ENCODE measurements at places on chromosomes 6 and 20. TPM values are rescaled to one million over a fixed set of nuclear protein-coding genes. Genes with fewer than 3 reads are reported as not detected.

TMEM151B gene
- 0.21 TPM for total RNA-seq

SIRPA gene
- total RNA-seq: 50.2 TPM

IL17A gene
- not detected for total RNA-seq

KCNB1 gene
- total RNA-seq: not detected

MYCT1 gene
- 8.4 TPM for total RNA-seq

CCN5 gene
- not detected for total RNA-seq

B3GALT4 gene
- 1.4 TPM for total RNA-seq

STX11 gene
- 4.1 TPM for total RNA-seq

CLVS2 gene
- 0.04 TPM for total RNA-seq

OPRM1 gene
- total RNA-seq: not detected

GRCh38 chr6:14353798-14354197 is 236.2 kb downstream of the CD83 start:
- DNase-seq: no peak

DNA sequence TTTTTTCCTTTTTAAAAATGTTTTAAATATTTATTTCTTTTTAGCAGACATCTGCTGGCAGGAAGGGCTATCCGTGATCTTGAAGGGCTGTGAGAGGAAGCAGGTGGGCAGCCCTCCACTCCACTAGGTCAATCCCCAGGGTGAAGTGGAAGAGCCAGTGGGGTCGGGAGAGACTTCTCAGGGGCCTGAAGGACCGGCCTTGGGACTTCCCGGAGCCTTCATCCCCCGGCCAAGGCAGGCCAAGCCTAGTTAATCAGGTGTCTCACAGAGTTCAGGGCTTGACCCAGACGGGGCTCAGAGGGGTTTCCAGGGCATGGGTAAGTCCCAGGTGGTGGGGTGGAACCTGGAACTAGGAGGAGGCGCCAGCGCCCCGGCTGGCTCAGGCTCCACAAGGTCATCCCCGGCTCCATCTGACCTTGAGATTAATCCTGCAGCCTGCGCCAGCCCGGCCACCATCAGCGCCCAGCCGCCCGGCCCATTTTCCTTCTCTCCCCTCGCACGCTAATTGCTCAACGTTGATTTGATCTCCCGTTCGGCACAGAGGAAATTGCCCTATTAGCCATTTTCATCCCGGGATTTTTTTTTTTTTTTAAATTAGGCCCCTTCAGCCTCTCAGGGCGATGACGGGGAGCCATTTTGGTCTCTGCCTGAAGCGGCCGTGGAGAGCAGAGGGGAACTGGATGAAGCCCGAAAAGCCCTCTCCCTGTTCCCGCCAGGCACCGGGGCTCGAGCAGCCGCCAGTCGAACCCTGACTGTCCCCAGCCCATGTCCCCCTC is 44.4 kb downstream of the MDFI start:
- DNase-seq: no peak

DNA sequence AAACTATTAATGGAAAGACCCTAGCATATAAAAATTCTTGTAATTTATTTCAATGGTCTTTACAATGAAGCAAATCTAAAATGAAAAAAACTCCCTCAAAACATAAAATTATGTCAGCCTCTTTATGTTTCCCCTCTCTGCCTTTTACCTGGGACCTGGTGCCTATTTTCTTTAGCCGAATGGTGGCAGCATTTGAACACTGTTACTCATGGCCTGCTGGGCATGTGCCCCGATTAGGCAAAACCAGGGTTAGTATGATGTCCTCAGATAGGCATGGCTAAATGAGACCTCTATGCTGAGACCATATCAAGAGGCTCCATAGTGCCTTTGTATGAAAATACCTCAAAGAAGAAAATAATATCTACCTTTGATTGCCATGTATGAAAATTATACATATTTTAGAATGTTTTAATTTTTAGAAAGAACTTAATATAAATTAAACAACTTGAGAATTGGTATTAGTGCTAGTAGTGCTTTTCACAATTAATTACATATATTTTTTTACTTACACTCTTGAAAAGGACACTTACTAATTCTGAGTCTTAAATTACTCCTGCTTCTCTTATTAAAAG is 22.5 kb upstream of the C6orf58 start:
- peak; percentile 7 for DNase-seq

DNA sequence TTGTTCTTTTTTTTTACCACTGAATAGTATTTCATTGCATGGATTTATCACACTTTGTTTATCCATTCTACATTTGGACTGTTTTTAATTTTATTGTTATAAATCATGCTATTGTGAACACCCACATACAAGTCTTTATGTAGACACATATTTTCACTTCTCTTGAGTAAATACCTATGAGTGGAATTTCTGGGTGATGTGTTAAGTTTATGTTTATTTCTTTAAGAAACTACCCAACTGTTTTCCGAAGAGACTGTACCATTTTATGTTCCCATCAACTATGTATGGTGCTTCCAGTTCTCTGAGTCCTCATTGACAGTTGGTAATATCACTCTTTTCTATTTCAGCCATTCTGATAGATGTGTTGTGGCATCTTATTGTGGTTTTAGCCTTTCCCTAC is 54.0 kb downstream of the RIN2 start:
- no peak for DNase-seq

GRCh38 chr20:64080013-64080812 is at the start of gene OPRL1:
OPRL1 (plus strand) TSS chr20:64080082; CDS start chr20:64092721, 12,639 bp downstream.
- DNase-seq: no peak

- DNase-seq: no peak
Measured at GRCh38 chr6:153016846-153017245, 14.3 kb upstream of the MTRF1L start.

GRCh38 chr20:59104831-59105230 is 58.8 kb upstream of the ZNF831 start:
- no peak for DNase-seq

DNA sequence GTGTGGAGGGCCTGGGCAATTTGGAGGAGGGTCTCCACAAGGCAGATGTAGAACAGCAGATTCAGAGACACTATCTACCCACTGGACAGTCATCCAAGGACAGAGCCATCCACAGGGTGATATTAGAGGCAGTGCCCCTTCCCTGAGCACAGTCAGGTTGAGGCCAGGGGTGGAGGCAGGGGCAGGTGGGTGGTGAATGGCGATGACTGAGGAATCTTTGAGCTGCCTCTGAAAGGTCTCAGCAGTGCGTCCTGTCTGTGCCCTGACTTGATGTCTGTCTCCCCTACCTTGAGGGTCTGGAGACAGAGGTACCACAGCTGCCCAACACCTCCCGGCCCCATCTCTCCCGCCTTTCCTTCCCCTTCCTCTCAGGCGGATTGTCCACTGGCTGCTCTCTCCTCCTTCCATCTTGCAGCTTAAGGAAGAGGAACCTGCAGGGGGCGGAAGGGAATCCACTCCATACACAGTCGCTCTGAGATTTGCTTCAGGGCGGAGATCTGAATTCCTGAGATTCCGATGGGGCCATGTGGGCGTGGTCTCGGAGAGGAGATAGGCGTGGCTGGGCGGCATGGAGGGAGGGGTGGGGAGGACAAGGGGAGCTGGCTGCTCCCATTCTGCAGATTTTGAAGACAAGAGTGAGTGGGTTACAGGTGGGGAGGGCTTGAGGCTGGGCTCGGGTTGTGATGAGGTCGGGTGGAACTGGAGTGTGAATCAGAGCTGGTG is 1.7 kb downstream of the MUCL3 start:
- peak; percentile 61 for DNase-seq

DNA sequence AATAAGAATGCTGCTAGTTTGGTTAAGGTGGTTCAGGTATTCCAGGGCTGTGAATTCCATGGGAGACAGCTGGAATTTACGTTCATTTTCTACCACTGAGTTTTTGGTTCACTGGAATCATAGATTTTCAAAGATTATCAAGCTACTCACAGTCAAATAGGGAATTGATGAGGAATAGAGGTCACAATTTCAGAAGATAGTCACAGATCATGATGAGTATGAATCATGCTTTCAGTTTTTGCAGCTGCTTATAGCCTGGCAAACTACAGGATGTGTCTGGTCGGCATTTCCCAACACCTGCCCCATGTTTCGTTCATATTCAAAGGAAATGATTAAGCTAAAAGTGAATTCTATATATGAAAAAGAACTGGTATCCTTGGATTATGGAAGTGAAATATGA is 58.7 kb downstream of the BCKDHB start:
- no peak for DNase-seq

GRCh38 chr6:53358440-53359094 is 9.8 kb upstream of the ELOVL5 start:
- DNase-seq: no peak

DNA sequence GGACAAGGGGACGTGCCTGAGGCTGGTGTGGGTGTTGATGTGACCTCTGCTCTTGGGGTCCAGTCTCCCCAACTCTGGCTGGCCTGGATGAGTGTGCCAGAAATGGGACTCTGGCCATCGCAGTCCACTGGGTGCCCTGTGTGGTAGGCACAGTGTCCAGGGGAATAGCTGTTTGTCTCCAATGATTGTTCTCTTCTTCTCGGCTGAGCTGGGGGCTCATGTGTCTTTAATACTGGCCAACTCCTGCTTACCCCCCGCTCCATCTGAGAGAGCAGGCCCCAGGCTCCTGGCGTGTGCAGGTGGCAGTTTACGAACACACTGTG is 45.0 kb downstream of the RBM38 start:
- DNase-seq: no peak

DNA sequence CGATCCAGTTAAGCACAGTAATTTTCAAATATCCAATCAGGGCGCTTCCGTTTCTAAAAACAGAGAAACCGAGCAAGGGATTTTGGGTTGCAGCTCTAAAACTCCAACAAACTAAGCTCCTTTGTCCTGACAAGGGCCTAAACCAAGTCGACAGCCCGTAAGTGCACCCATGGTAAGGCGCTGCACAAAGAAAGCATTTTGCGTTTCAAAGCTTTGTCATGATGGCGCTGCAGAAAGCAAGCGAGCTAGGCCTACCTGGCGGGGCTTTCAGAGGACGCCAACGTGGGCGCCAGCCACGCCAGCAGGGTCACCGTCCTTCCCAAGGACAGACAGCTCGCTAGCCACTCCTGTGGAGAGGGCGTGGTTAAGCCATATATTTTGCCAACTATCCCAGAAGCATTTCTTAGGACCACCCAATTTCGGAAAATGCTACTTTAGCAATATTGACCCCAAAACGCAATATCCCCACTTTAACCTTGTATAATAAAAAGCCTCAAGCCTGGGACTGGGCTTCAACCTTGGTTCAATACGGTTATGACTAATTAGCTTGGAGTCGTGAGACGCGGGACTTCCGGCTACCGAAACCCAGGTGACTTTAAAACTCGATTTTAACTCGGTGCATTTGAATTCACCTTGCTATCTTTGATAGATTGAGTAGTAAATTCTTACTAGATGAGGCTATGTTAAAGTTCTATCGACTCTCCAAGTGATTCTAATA is 53.8 kb downstream of the TRIM38 start:
- no peak for DNase-seq

DNA sequence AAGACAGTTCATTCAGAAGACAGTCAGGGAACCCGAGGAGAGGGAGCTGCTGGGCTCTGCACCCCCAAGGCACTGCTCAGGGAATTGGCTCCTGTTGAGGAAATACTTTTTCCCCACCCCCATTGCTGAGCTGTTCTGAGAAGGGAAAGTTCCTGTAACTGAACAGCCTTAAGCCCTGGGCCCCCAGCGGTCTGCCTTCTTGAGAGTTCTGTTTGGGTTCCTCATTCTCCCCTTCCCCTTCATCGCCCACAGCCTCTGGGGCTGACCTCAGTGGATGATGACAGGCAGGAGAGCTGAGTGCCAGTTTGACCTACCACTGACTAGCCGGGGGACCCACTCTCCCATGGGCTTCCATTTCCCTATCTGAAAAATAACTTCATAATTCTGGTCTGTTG is 10.7 kb downstream of the HCK start:
- no peak for DNase-seq

- DNase-seq: no peak
Measured at GRCh38 chr6:79077715-79078074, 359 bp downstream of the PHIP start.

- no peak for DNase-seq
Measured at GRCh38 chr6:158518191-158519127, 41.4 kb upstream of the TMEM181 start.

GRCh38 chr6:166010136-166010960 is 157.3 kb downstream of the TBXT start:
- DNase-seq: no peak

GRCh38 chr20:36812594-36813463 is 39.3 kb upstream of the DSN1 start:
- no peak for DNase-seq

GRCh38 chr6:56293781-56294180 is 46.4 kb upstream of the COL21A1 start:
- no peak for DNase-seq

Measured in kidney epithelial cell (primary cell).